ENCODE measurements at places on chromosomes 1 and 21.

DNA sequence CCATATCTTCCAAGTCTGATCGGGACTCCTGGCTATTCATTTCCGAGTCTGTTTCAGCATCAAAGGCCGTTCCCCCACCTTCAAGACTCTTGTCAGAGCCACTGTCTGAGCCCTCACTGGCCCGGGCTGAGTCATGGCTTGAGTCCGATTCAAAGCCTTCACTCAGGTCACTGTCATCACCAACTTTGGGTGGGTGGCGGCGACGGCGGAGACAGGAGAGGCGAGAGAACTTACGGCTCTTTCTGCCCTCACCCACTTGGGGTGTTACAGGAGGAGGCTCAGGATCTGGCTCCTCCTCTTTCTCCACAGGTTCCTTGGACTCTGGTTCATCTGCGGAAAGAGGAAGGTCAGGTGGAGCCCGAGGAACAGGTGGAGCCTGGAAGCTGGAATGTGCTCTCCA, 16.6 kb downstream of the SMG5 start:
- DNase-seq: no peak

- DNase-seq: no peak
Measured at GRCh38 chr1:21324368-21325141, 34.3 kb upstream of the ECE1 start.

DNA sequence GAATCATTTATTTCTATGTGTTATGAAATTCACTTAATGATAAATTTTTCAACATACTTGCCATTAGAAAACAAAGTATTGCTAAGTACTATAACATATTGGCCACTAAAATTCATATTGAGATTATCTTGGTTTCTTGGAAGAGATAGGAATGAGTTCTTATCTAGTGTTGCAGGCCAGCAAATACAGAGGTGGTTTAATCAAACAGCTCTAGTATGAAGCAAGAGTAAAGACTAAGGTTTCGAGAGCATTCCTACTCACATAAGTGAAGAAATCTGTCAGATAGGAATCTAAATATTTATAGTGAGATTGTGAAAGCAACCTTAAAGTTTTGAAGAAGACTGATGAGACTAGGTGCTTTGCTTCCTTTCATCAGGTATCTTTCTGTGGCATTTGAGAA, 37.9 kb upstream of the FOXE3 start:
- DNase-seq: no peak

DNA sequence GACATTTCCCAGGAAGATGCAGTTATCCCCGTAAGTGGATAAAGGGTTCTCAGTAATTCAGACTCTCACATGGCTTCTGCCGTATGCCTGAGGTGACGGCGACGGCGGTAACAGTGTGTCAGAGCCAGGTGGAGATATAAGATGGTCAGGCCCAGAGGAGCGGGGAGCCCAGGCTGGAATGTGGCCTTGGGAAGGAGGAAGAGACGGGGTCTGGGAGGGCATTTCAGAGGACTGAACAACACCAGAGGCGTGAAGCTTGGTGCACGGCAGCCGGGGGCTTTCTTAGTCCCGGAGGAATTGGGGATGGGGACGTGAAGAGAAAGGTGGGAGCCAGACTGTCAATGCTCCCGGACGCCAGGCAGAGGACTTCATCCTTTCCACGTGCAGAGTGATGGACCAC, 1.0 kb downstream of the RER1 start:
- no peak for DNase-seq

GRCh38 chr1:119005724-119006405, 17.7 kb upstream of the TBX15 start:
- DNase-seq: no peak

GRCh38 chr1:248776991-248777390, 21.4 kb upstream of the LYPD8 start:
- no peak for DNase-seq

Measured in DMS153 (cell line).